CD4-positive, alpha-beta T cell treated with Interleukin-6 at 100 ng/mL for 8 hours (primary cell): ENCODE measurements at places on chromosomes 16 and 17.

- DNase-seq = peak; percentile 59
Observed at GRCh38 chr17:7177191-7177953, 1.8 kb downstream of the ASGR1 start.

- DNase-seq = no peak
Observed at GRCh38 chr17:65389426-65389825, 172.0 kb downstream of the AXIN2 start.

- no peak for DNase-seq
Observed at GRCh38 chr16:73018821-73019456, 29.0 kb downstream of the ZFHX3 start.

GRCh38 chr16:86953631-86954391 lies 363.4 kb downstream of the C16orf95 start:
- DNase-seq = no peak

GRCh38 chr17:77286641-77287431 lies 146.1 kb downstream of the SEC14L1 start:
- no peak for DNase-seq

DNA sequence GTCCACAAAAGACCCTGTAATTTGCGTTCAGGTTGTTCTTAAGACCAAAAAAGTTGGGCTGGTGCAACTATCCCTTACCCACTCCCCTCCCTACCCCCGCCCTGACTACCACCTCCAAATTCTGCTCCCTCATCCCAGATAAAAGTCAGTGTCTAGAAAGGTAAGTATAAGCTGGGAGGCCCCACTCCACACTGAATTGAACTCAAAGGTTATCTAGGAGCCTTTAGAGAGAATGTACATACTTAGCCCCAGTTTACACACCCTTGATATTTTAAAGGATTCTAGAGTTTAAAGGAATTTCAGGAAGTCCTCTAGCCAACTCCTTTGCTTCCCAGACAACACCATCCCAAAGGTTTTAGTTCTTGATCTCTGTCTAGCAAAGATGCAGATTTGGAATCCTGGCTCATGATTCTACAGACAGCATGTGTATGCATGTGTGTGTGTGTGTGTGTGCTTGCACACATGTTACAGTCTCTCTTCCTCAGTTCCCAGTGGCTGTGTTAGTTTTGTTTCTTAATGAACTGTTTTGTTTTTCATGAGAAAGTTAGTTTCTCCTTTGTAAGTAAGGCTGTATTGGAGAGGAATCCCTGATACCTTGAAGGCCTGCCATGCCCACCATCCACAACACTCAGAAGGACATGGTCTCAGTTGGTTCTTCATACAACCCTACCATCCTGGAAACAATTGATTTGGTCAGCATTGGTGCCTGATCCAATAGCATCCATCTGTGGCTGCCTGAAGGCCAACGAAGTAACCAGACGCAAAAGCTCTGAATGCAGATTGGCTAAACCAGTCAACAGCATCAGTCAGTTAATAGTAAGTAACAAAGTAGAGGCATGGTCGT lies 281.3 kb downstream of the SOX9 start:
- no peak for DNase-seq

GRCh38 chr17:48907713-48908046 lies 527 bp upstream of the UBE2Z start:
- DNase-seq = peak; percentile 3

GRCh38 chr16:57788252-57788841 lies 13.9 kb downstream of the KIFC3 start:
- DNase-seq = no peak

GRCh38 chr16:57666353-57667047 lies 1.6 kb upstream of the ADGRG3 start:
- no peak for DNase-seq

DNA sequence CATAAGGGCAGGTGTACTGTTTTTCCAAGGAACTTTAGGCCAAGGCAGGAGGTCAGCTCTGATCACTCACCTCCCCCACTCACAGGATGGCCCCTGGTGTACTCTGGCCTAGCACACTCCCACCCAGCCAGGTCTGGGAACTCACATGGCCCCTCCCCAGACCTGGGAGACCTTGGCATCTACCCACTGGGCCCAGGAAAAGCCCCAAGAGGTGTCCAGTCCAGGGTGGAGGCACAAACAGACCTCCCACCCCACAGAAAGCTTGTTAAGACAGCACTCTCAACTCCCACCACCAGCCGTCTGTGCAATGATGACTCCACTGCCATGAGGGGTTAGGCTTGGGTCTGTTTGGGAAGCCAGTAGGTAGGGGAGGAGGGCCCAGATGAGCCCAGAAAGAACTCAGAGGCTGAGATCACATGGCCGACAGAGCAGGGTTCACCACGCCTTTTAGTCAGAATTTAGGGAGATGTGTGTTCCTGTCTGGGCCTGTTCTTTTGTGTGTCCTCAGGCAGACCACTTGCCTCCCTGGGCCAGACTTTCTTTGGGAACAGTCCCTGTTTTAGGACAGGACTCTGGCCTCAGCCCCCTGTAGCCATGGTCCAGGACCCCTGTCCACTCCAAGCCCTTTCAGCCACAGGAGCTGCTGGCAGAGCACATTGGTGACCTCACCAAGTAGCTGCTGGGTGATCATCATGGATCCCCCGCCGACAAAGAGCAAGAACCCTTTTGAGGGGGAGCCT lies 12.1 kb upstream of the CBFB start:
- no peak for DNase-seq

DNA sequence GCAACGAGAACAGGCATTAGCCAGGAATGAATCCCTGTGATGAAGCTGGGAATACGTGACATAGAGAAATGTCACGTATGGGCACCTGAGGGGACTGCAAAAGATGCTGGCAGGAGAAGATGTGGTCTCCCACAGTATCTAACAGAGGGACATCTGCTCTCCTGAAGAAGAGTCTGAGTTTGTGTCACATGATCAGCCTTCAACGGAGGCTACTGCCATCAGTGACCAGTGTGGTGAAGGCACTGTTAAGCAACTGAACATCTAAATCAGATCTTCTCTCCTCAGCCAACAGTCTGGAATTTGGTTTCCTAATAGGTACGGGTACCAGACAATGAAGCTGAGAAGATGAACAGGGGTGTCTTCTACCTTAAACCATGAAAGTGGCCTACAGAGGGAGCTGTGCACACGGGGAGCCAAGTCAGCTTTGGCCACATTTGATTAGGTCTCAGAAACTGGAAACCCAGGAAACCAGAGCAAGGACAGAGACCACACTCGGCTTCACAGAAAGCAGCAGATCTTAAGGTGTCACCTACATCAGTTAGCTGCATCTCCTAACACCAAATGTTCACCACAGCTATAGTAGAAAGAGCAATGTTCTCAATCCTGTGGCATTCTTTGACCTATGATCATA lies 41.8 kb downstream of the BRD7 start:
- DNase-seq = peak; percentile 82

- DNase-seq = no peak
Observed at GRCh38 chr17:78583091-78583490, 5.9 kb upstream of the DNAH17 start.

DNA sequence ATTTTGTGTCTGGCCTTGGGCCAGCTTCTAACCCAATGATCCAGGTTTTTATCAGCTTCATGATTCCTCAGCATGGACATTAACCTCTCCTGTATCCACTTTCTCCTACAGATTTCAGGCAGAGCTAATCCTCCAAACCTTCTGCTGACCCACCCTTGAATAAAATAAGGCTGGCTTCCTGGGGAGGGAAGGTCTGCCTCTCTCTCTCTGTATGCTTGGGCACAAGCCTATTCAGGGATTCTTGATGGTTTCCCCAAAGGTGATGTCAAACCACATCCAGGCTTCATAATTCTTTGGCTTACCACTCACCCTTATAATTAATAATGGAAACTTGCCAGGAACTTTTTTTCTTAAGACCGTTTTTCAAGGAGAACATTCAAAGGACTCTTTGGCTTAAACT lies 240.1 kb downstream of the UTP18 start:
- DNase-seq = no peak

GRCh38 chr16:12157517-12158093 lies 181.1 kb downstream of the SNX29 start:
- DNase-seq = no peak

- DNase-seq = no peak
Observed at GRCh38 chr17:60156746-60157145, 7.0 kb downstream of the CA4 start.

GRCh38 chr17:10195090-10195805 lies 3.2 kb downstream of the GAS7 start:
- DNase-seq = no peak

- no peak for DNase-seq
Observed at GRCh38 chr17:54945671-54946070, 22.8 kb downstream of the COX11 start.

GRCh38 chr16:138049-138417 lies 440 bp downstream of the NPRL3 start:
- DNase-seq = no peak

DNA sequence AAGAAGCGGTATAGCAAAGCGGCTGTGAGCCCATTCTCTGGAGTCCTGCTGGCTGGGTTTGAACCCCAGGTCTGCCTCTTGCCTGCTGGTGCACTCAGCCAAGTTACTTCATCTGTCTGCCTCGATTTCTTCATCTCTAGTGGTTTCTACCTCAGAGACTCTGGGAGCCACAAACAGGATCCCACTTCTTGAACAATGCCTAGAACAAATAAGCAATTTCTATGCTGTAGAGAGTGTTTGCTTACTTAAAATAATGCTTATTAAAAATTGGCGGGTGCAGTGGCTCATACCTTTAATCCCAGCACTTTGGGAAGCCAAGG lies 75.5 kb downstream of the CMIP start:
- DNase-seq = no peak

- DNase-seq = no peak
Observed at GRCh38 chr17:41917192-41917591, 1.6 kb downstream of the ACLY start.

DNA sequence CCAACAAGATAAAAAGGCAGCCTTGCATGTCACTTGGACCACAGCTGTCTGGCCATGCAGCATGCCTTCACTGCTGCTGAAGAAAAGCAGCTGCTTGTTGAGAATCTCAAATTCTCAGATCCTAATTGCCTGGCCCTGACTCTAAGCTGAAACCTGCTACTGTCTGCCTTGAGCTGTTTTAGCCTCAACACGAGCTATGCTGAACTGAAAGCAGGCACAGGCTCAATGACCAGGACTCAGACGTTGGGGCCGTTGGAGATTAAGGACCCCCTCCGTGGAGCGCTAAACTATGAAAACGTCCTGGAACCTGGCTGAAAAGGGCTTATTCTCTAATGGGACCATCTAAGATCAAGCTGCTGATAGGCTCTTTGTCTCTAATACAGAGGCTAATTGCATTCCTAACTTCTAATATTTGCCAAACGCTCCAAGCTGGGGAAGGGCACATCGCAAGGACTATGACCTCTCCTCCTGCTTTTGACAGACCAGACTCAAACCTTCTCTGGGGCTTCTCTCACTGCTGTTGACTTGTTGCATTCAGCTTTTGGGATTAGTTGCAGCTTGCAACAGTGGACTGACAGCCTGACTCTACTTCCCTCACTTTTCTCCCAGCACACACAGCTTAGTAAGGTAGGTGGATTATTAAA lies 4.6 kb upstream of the PLK1 start:
- no peak for DNase-seq

GRCh38 chr17:29958947-29959657 lies 17.7 kb downstream of the EFCAB5 start:
- DNase-seq = no peak

GRCh38 chr17:16515933-16516332 lies 23.9 kb upstream of the LRRC75A start:
- no peak for DNase-seq

- DNase-seq = no peak
Observed at GRCh38 chr17:29645515-29646051, 22.9 kb upstream of the CORO6 start.

DNA sequence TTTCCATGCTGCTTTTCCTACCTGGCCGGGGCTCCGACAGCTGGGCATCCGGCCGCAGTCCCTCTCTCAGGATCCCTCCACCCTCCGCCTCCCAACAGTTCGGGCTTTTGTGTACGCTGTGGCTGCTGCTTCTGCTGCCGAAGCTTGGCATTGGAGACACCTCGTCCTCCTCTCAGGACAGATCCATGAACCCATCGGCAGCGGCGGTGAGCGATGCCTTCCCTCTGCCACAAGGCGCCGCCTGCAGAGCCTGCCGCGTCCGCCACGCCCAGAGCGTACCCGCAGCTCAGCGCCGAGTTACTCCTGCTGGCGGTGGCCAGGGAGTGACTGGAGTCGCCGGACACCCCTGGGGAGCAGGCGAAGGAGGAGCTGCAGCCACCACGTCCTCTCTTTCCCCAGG lies 2032.8 kb downstream of the TP53TG3F start:
- DNase-seq = no peak

GRCh38 chr16:80417706-80418271 lies 123.0 kb upstream of the DYNLRB2 start:
- DNase-seq = no peak

DNA sequence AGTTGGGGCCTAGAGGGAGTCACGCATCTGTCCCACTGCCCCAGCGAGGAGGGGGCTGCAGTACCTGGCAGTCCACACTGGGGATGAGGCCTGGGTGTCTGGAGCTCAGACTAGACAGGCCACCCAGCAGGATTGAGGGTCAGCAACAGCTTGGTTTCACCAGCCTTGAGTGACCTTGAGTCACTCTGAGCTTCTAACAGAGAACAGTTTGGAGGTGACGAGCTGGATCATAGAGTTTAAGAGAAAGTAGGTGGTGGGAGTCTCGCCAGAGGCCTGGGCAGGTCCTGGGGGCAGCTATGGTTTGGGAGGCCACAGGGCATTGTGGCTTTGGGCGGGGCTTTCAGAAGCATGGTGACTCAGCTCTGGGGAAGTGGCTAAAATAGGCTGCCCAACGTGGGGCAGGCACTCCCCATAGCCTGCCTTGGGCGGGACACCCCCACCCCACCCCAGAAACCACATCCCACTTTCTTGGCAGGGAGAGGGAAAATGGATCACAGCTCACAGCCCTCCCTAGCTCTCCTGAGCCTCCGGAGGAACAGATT lies 20.5 kb downstream of the CDC42EP4 start:
- no peak for DNase-seq

GRCh38 chr17:81036197-81036941 lies 1.4 kb downstream of the BAIAP2 start:
- DNase-seq = no peak

GRCh38 chr17:20046629-20047028 lies 37.5 kb downstream of the SPECC1 start:
- no peak for DNase-seq

GRCh38 chr16:88430524-88431446 lies 22.3 kb upstream of the ZFPM1 start:
- peak; percentile 30 for DNase-seq

- DNase-seq = no peak
Observed at GRCh38 chr16:16012144-16012543, 62.7 kb downstream of the ABCC1 start.

DNA sequence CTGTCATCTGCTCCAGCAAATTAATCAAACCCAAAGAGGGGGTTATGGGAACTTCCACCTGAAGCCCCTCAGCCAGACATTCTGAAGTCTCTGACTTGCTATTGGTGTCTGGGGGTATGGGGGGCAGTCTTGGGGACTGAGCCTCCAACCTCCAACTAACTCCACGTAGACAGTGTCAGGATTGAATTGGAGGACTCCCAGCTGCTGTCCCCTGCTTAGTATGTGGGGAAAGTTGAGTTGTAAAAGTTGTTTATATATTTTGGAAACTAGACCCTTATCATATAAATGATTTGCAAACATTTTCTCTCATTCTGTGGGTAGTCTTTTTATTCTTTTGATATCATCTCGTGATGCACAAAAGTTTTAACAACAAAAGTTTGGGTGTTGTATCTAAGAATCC lies 689.2 kb downstream of the WWOX start:
- DNase-seq = no peak

GRCh38 chr16:30741461-30741914 lies 6.7 kb upstream of the PHKG2 start:
- DNase-seq = no peak
